Gastrocnemius medialis (tissue), 4 donors: ENCODE measurements at places on chromosomes 2 and 18.

DNA sequence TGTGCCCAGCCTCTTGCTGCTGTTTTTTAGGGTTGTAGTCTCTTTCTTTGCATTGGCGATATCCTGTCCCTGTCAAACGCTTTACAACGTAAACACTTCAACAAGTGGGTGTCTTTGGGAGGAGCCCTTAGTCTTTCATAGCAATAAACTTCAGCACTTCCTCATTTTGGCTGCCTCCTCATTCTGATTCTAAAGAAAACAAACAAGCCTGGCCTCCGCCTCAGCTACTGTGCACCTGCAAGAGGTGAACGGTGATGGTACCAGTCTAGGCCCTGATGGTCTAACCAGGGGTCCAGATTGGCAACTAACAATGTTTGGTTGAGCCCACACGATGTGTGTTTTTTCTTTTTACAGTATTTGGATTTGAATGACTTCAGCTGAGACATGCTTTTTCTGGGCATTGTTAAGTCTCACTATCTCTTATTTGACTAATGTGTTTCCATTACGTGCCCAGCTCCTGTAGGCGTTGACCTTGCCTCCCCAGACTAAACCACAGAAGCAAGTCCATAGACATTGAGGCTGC lies 53.2 kb upstream of the CUL3 start:
- DNase-seq, result no peak

DNA sequence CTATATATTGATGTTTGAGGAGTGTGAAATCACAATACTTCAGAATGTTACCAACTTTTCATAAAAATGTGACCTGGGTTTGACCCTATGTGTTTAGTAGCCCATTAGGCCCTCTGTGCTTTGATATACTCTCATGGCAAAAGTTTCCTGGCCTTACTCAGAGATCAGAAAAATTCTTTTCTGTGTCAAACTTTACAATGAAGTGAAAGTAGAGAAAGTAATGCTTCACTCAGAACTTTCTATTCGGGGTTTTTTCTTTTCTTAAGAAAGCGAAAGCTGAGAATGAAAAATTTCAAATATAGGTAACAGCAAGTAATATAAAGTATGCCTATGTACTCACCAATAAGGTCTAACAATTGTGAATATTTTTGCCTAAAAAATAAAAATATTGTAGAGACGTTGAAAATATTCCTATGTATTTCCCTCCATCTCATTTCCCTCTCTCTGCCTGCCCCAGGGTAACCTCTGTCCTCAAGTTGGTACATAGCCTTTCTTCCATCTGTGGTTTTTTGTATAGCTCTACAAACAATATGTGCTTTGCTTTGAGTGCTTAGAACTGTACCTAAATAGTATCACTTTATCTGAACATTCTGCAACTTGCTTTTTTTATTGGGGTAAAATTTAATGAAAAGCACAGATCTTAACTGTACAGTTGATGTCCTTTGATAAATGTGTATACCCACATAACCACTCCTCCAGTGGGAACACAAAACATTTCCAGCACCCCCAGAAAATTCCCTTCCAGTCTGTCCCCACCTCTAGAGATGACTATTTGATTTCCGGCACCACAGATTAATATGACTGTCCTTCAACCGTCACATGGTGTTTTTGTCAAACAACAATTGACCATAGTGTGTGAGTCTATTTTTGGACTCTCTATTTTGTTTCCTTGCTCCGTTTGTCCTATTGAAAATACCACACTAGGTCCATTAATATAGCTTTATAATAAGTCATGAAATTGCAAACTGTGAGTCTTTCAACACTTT lies 10.3 kb upstream of the ACKR3 start:
- no peak for DNase-seq

DNA sequence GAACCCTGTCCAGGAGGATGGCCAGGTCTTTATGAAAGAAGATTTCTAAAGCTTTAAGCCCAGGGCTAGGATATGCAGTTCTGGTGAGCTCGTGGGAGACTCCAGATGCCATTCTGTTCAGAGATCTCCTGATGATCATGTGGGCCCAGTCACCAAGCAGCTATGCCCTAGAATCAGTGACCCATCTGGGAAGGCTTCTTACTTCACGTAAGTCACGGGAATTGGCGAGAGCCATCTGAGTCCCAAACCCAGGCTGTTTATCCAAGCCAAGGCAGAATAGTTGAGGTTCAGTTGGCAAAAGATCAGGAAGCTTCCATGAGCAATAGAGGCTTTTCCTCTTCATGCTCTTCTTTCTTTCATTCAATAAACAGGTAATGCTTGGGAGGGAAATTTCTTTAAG lies 23.9 kb downstream of the ANTXR1 start:
- DNase-seq, result no peak

DNA sequence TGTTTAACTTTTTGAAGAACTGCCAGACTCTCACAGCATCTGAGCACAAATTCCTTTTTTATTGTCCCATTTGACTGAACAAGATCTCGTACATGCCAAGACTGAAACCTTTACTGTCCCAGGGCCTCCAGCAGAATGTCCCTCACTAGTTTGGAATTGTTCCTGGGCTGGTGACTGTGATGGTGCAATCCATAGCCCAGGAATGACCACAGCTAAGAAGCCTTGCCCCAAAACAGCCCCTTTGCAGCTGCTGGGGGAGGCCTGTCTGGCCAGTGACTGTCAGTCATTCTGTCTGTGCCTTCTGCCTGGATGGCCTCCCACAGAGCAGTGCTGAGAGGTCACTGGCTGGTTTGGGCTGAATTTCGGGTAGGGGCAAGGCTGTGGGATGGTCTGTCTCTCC lies 184.5 kb upstream of the MSH6 start:
- no peak for DNase-seq

GRCh38 chr18:59420244-59420643 lies 61.2 kb upstream of the LMAN1 start:
- no peak for DNase-seq

DNA sequence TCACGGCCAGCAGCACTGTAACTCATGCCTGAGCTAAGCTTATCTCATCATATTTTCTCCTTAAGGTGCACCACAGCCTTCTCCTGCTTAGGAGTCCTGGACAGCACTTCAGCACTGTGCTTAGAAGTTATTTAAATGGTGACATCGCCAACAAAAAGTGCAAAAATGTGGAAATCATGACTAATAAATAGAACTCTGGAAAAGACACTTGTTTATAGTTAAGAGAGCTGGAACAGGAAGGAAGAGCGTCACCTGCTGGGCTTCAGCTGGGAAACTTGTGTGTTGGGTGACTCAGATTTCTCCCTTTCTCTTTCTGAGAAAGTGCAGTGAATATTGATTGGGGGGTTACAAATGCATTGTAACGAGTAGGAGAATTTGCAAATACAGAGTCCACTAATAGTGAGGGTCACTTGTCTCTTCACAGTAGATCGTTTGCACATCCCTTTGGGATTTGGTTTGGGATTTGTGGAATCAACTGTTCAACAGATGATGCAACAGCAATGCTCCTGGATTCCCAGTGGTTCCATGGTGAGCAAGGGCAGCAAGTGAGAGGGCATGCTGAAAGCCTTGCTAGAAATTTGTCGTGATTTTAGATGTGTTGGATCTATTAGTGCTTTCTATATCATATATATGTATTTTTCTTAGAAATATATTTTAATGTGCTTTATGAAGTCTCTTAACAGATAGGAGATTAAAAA lies 84.2 kb downstream of the DOK6 start:
- no peak for DNase-seq

- DNase-seq, result no peak
Measured at GRCh38 chr18:28183418-28184078, 6.6 kb upstream of the CDH2 start.

- DNase-seq, result no peak
Measured at GRCh38 chr2:7725171-7725849, 808.1 kb downstream of the RNF144A start.

DNA sequence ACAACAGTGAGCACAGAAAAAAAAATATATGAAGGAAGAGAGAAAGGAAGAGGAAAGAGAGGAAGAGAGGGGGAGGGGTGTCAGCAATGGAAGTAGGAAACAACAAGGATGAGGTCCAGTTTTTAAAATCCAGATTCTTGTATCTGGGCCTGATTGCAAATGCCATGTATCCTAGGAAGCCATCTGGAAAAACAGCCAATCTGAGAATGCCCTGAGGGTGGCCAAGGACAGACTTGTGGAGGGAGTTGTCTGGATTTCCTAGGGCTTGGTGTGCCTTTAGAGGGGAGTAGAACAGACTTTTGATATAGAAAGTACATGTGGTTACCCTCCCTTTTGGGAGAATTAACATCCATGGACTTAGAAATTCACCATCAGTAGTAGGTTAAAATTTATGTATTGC lies 47.1 kb downstream of the PRKCE start:
- no peak for DNase-seq

DNA sequence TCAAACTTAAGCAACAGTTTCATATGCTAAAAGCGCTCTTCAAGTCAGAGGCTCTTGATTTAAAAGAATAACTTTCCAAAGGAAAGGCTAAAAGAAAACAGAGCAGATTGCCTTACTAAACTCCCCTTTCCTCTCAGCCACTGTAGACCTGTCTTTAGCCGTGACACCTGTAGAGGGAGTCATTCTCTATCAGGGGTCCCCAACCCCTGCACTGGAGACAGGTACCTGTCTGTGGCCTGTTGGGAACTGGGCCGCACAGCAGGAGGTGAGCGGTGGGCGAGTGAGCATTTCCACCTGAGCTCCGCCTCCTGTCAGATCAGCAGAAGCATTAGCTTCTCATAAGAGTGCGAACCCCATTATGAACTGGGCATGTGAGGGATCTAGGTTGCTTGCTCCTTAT lies 9.6 kb downstream of the SLC14A1 start:
- DNase-seq, result no peak

- peak; percentile 39 for DNase-seq
Measured at GRCh38 chr18:70288171-70288850, 534 bp upstream of the SOCS6 start.

GRCh38 chr2:144470334-144470733 lies 49.6 kb downstream of the ZEB2 start:
- DNase-seq, result no peak

DNA sequence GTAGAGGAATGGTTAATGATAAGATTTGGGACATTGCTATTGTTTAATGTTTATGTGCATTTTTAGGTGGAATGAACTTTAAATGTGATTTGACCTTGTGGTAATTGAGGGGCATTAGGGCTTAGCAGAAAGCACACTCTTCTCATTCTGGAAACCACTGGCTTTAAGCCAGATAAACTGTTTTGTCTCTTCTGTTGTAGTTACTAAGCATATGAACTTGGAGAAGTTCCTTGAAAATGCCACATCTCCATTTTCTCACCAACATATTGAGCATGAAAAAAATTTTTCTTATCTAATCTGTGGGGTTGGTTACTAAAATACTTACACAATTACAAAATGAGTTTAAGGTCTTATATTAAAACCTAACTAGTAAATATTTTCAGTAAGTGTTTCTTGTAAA lies 70.8 kb upstream of the FSHR start:
- no peak for DNase-seq

DNA sequence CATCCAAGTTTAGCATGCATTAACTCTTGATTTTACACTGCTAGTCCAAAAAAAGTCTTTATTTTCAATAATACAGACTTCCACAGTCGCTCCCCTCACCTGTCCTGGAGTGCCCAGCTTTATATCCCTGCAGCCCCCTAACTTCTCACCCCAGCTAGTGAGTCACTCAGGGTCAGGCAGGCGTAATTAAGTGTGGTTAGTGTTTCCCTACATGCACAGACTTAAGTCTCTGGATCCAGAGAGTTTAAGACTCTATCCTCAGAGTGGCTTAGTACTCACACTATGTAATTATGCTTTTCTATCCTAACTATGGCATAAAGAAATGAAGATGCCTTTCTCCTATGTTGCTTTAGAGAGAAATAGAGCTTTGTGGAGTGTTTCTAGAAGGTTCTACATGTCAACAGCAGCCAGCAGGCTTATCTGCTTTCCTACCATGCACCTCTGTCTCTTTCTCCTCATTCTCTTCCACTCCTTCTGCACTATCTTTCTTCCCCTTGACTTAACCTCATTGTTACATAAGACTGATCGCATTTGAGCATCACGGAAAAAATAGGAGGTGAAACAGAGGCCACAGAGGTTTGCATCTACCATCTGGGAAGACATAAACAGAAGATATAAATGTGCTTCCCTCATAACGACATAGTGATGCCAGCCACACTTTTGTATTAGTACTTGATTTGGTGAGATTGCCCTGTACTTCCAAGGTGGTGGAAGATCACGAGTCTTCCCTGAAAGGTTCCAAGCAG lies 34.4 kb upstream of the PMAIP1 start:
- no peak for DNase-seq

DNA sequence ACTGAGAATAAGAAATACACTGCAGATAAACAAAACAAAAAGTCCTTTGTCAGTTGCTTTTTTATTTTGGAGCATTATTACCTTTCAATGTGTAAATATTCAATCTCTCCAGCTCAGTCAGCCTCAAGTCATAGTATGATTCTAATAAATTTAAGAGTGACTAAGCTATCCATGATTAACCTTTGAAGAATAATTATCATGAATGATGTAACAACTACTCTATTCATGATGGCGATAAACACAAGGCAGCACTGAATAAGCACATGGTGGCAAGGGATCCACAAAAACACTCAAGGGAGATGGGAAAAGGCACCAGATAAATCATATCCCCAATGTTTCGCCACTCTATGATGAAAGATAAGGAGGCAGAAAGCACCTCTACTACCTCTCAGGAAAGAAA lies 67.0 kb downstream of the MAP4K3 start:
- no peak for DNase-seq

GRCh38 chr2:19736191-19736831 lies 165.5 kb downstream of the TTC32 start:
- peak; percentile 62 for DNase-seq

GRCh38 chr2:33022395-33022985 lies 75.7 kb downstream of the LTBP1 start:
- no peak for DNase-seq
